ENCODE measurements at places on chromosomes 2 and 18.

GRCh38 chr2:37243435-37243834 is 12.0 kb downstream of the NDUFAF7 start:
- DNase-seq: no peak

DNA sequence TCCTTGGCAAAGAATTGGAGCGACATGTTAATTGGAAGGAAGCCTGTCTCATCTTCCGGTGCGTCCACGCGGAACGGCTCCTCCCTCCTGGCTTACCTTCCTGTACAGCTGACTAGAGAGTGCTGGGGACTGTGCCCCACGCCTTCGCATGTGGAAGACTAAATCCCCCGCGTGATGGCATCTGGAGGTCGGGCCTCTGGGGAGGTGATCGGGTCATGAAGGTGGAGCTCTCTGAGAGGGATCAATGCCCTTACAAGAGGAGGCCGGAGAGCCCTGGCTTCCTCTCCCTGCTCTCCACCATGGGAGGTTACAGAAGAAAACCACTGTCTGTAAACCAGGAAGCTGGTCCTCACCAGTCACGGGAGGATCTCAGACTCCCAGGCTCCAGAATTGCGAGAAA is 104.1 kb upstream of the OTOS start:
- DNase-seq: peak; percentile 20

DNA sequence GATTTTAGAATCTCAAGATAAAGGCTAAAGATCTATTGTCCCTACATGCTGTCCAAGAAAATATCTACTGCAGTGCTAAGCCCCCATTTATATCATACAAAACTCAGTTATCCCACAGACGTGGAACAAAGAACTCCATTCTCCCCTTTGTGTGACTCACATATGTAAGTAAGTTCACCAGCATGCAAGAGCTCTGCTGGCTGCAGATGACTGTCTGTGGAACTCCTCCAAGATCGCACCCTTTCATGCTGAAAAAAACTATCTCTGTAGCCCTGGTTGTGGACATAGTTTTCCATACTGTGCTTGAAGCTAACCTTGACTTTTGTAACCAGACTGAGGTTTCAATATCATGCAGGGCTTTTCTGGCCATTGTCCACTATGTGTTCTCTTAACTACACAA is 207.1 kb downstream of the ZNF521 start:
- DNase-seq: no peak

DNA sequence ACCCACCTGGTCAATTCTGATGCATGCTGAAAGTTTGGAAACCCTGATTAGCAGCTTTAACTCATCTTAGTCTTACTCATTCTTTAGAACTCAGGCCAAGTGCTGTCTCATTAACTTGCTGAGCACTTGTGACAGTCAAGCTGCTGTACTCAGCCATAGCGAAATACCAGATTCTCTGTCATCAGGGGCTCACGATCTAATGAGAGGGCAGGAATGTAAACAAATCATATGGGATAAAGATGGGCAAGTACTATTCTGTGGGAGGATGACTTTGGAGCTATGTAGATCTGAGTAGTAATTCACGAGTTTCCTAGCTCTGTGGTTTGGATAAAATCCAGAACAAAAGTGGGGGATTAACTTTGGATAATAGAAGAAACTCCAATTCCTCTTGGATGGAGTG is 376.6 kb downstream of the HRH4 start:
- DNase-seq: no peak

GRCh38 chr2:155770516-155770915 is 562.0 kb downstream of the NR4A2 start:
- no peak for DNase-seq

- DNase-seq: peak; percentile 88
Observed at GRCh38 chr18:79405781-79406575, 10.2 kb downstream of the NFATC1 start.

DNA sequence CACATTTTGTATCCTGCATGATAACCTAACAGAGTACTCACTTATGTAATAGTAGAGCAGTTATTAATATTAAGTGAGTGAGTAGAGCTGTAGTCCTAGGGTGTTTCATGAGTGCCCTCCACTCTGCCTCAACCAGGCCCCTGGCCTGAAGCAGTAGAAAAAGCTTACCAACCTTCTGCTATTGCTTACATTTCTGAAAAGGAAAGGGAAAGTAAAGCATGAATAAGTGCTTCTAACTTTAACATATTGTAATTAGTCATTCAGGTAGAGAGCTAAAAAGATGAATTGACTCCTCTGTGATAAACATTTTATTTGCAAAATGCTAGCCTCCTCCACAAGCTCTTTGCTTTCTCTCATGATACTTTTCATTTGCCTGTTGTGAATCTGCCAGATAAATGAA is 94.7 kb upstream of the RPE start:
- DNase-seq: no peak

DNA sequence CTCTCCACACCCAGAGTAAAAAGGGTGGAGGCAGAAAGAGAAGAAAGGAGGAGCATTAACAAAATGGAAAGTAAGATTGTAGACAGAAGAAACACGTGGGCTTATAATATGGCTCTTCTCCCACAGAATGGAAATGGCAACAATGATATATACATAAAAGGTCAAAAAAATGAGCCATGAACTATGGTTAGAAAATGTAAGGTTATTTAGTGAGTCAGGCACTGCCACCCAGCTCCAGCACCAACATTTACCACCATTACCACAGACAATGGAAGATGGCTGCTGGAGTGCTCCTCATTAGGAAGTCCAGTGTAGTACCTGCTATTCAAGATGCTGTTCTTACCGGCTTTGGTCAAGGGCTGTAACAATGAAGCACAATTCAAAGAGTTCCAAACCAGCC is 258.0 kb downstream of the ZEB2 start:
- no peak for DNase-seq

DNA sequence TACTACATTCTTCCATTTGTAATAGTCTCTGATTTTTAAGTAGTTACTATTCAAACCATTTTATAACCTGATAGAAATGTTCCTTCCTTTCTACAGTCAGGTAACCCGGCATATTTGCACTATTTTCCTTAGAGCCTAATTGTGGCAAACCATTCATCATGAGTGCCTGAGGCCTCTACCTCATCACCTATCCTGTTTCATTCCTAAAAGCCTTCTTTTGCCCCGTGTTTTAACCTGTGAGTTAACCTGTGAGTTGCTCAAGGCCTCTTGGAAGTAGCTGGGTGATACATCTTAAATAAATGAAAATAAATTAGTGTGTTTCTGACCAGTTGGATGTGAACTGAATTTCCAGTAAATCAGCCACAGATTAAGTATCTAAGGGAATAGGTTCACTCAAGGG is 6.5 kb upstream of the KLHL29 start:
- no peak for DNase-seq

- DNase-seq: no peak
Observed at GRCh38 chr2:46489423-46490174, 10.2 kb downstream of the TMEM247 start.

DNA sequence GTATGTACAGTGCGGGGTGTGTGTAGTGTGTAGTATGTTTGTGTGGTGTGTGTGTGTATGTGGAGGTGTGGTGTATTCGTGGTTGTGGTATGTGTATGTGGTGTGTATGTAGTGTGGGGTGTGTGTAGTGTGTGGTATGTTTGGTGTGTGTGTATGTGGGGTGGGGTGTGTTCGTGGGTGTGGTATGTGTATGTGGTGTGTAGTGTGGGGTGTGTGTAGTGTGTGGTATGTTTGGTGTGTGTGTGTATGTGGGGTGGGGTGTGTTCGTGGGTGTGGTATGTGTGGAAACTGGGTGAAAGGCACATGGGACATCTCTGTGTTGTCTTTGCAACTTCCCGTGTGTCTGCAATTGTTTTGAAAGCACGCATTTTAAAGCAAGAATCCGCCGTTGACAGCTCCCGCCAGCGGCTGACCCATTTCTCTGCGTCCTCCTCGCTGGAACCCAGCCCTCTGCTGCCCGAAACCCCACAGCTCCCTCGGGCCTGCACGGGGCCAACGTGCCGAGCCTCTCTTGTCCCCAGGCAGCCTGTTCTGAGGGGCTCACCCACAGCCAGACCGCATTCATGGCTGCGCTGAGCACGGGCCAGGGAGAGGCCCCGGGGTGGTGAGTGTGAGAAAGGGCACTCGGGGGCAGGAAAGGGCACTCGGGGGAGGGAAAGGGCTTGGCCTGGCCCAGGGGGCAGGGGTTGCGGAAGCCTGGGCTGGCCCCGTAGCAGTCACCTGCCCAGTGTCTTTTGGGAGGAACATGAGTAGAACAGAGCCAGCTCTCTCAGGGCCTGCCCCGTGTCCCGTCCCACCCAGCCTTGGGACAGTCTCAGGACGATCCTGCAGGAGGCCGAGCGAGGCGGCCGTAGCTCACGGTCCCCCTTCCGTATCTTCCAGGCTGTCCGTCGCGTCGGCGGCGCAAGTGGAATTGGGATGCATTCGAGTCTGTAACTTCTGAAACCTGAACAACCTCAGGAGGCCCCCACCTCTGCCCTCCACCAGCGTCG is 61.4 kb downstream of the TWIST2 start:
- DNase-seq: no peak

DNA sequence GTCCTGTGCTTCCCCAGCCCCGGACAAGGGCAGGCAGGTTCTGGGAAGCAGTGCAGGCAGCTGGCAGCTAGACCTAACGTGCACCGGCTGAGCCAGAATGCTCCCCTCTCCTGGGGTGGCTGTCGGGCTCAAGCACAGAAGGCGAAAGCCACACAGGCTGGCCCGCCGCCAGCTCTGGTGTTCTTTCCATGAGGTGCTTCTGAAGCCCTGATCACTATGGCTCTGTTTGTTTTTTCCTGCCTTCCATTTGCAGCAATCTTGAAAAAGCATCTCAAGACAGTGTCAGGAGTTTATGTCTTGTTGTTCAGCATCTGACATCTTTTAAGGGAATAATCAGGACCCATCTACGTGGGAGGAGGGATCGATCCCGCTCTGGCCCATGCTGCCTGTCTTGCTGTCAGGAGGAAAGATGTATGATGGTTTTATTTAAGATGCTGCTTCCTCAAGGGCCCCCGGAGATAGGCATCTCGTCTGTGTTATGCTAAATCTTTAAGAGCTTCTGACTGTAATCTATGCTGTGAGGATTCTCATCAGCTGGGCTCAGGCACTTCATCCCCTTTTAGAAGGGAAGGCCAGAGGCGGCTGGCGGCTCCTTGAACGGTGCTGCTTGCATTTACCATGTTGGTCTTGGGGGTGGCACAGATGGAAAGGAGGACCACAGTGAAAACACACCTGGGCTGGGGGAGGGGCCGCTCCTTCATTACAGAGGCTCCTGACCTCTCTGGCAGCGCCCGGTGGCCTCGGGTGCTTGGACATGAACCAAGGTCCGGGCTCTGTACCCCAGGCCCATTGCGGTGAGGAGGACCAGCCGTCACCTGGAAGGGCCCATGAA is 118.5 kb upstream of the HDAC4 start:
- DNase-seq: no peak

DNA sequence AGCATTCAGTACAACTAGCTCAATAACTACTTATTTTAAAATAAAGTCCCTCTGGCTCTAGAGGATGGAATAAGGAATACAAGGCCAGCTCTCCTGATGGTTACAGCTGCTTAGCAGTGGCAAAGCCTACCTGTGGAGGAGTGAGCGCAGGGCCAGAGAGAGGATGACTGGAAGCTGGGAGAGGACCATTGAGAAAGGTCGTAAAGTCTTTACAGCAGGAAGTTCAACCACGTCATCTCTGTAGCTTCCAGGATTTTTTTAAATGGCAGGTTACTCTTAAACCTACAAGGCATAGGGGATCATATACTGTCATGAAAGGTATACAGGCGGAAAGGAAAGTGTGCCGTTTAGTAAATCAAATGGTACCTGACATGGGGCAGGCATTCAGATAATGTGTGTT is 26.3 kb downstream of the ANXA4 start:
- no peak for DNase-seq

GRCh38 chr2:123958011-123958410 is 67.1 kb upstream of the CNTNAP5 start:
- no peak for DNase-seq

DNA sequence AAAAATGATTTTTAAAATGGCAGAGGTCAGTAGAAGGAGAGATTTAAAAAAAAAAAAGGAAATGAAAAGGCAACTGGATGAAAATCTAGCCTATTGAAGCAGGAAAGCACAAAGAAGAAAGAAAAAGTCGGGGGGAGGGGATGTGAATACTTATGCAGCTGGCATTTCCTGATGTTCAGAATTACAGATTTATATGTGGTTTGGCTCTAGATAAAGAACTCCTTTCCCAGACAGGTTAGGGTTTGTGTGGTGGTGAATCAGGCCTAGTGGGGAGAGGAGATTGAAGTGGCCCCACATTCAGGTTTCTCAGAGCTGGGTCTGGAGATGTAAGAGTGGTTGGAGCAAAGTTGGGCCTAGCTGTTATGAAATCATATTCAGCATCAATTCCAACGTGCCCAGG is 394.4 kb downstream of the FIGN start:
- no peak for DNase-seq

DNA sequence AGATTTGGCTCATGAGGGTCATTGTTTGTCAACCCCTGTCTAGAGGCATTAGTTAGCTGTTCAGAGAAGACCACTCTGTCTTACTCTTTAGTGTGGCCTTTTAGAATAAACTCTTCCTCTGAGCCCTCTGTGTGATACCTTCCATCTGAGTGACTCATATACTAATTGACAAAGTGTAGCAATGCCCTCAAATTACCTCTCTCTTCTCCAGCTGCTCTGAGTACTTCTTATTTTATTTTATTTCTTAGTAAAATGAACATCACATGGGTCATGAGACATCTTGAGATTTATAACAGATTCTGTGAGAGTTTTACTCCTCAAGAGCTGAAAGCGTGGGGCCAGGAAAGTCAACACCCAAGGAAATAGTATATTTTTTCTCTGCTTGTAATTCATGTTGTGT is 67.4 kb downstream of the KCTD18 start:
- DNase-seq: no peak

DNA sequence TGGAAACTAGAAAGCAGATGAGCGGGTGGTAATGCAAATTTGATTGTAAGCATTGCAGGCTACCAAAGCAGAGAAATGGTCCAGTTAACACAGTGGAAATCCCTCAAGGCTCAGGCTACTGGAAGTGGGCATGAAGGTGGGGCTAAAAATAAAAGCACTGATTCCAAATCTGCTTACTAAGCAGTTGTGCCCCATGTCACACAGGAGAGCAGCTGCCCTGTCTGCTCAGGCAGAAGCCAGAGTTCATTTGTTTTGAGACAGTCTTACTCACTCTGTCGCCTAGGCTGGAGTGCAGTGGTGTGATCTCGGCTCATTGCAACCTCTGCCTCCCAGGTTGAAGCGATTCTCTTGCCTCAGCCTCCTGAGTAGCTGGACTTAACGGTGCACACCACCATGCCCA is 42.5 kb upstream of the TSPYL6 start:
- no peak for DNase-seq
